Adipocyte (in vitro differentiated cells): ENCODE measurements at places on chromosomes 5 and 9.
A peak's percentile ranks its signal among the peaks of the same experiment; 100 is the strongest.

- peak; percentile 32 for DNase-seq
Observed at GRCh38 chr9:136031741-136032730, 63.1 kb downstream of the NACC2 start.

GRCh38 chr5:173441053-173441628 is 112.9 kb upstream of the STC2 start:
- DNase-seq, result no peak

DNA sequence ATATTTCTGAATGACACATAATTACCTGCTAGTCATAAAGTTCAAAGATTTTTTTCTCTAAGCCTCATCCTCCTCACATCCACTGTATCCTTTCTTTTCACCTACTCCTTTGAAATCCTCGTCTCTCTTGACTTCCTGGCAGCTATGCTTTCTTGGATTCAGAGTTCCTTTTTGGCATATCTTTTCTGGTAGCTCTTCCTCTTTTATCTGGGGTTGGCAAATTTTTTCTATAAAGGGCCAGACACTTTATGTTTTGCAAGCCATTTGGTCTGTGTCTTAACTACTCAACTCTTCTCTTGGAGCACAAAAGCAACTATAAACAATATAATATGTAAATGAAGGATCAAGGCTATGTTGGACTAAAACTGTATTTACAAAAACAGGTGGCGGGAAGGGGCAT is 197.5 kb downstream of the KIAA0825 start:
- no peak for DNase-seq

- no peak for DNase-seq
Observed at GRCh38 chr5:133866160-133866902, 102.1 kb downstream of the C5orf15 start.

DNA sequence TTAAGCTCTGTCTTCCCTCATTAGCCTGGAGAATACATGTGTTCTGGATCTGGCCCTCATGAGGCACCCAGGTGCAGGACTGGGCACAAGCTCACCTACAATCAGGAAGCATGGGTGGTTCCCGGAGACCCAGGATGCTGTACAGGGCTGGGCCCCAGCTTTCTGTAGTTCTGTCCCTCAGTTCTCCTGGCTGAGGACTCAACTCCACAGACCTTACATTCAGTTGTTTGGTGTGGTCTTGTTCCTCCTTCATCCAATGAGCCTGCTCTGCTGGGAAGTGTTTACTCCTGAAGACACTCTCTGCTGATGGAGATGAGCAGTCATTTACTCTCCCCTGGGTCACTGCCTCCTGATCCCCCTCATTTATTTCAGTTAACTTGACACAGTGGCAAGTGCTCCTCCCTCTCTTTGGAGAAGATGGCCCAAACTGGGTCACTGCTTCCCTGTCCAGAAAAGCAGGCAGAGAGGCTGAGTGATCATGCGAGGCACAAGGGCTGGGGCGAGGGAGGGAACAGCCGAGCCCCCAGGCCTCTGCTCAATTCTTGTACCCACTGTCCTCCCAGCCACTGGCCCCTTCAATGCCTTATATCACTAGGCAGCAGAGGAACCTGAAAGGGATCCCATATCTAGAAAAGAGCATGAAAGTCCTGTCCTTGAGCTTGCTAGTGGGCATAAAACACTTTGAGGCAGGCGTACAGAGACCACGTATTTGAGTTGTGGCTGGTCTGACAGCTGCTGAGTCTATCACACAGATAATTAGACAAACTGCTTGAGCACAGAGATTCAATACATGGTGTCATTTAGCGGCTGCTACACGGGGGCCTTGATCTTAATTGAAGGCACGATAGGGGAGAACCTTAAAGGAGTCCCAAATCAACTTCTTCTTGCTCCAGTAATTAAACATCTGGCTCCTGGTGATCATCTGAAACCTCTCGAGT is 221.7 kb downstream of the FSTL4 start:
- DNase-seq, result no peak

DNA sequence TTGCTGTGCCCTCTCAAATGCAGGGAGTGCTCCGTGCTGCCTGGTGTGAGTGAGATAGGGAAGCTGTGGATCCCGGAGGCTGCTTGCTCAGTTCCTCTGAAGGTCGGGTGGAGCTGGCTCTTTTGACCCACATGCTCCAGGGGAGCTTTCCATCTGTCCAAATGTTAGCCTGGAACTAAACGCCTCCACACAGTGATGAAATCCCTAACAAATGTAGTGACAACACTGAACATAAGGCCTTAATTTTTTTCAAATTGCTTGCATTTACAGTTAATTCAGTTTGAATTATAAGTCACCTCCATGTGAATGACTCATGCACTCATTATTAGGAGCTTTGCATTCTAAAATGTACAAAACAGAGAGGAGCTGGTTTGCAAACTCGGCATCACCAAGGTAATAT is 27.0 kb downstream of the PRDM6 start:
- DNase-seq, result peak; percentile 66
